ENCODE measurements at places on chromosomes 12 and 14. TPM values are rescaled to one million over a fixed set of nuclear protein-coding genes. Genes with fewer than 3 reads are reported as not detected.

Gene NEUROD4
- not detected for total RNA-seq

Gene TBX5
- total RNA-seq: not detected

Gene SLC11A2
- 67.7 TPM for total RNA-seq

Gene C12orf42
- total RNA-seq: not detected

Gene STAC3
- total RNA-seq: 0.40 TPM

Gene NYNRIN
- total RNA-seq: 6.5 TPM

Gene MIP
- not detected for total RNA-seq

Gene SP1
- 28.4 TPM for total RNA-seq

Gene BICDL1
- total RNA-seq: not detected

Gene PIANP
- 0.13 TPM for total RNA-seq

Gene FOXA1
- not detected for total RNA-seq

Gene ACACB
- 7.0 TPM for total RNA-seq

Gene JPH4
- total RNA-seq: not detected

Gene KRT78
- not detected for total RNA-seq

Gene ARMH4
- 6.4 TPM for total RNA-seq

Gene OTX2
- not detected for total RNA-seq

Gene GPR162
- 5.7 TPM for total RNA-seq

Data from aortic smooth muscle cell (primary cell).